ENCODE measurements at places on chromosomes 13 and 19.
A peak's percentile ranks its signal among the peaks of the same experiment; 100 is the strongest.

DNA sequence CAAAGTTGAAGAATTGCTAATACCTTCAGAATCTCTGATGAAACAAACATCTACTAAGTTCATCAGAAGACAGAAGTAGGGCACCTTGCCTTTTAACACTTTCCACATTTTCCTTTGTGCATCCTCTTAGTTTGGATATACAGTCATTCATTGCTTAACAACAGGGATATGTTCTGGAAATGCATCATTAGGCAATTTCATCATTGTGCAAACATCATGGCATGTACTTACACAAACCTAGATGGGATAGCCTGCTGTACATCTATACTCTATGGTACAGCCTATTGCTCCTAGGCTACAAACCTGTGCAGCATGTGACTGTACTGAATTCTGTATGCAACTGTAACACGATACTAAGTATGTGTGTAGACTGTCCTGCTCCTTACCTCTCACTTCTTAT, 169.8 kb downstream of the SUCLA2 start:
- H3K4me1 ChIP-seq, result peaks cover 3% of the 10 kb centered on the region
- no peaks in the 10 kb centered on the region for H3K27me3 ChIP-seq
- no peaks in the 10 kb centered on the region for H3K36me3 ChIP-seq
- DNase-seq, result peak; percentile 57
- no peak overlapping the region for H3K4me3 ChIP-seq
- H3K27ac ChIP-seq, result no peak overlapping the region

GRCh38 chr13:34462843-34463242, 479.2 kb upstream of the NBEA start:
- DNase-seq, result peak; percentile 87
- no peak overlapping the region for H3K27ac ChIP-seq
- no peaks in the 10 kb centered on the region for H3K4me1 ChIP-seq
- no peak overlapping the region for H3K4me3 ChIP-seq
- no peaks in the 10 kb centered on the region for H3K36me3 ChIP-seq
- H3K27me3 ChIP-seq, result no peaks in the 10 kb centered on the region

- no peak overlapping the region for H3K27ac ChIP-seq
- no peak for DNase-seq
- H3K36me3 ChIP-seq, result no peaks in the 10 kb centered on the region
- H3K27me3 ChIP-seq, result no peaks in the 10 kb centered on the region
These were observed 237.0 kb downstream of the LACC1 start for GRCh38 chr13:44116562-44117332.

DNA sequence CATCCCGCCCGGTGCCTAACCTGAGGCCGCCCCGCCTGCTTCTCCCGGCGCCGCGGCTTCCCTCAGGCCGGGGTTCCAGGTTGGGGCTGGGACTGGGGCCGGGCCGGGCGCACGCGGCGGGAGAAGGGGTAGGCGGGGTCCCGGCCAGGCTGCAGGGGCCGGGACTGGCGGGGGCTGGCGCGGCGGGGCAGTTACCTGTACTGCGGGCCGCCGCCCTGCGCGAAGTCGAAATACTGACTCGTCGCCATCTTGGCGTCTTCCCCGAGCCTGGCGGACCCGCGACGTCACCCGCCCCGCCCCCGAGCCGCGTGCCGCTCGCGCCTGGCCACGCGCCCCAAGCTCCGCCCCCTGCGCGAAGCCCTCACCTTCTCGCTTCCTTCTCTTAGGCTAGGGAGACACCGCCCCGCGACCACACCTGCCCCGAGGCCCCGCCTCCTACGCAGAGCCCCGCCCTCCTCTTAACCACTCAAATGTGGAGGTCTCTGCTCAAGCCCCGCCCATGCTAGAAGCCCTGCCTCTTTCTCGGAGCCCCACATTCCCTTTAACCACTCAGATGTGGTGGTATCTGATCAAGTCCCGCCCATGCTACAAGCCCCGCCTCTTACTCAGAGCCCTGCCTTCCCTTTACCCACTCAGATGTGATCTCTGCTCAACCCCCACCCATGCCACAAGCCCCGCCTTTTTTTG, at the start of gene ZFR2:
Gene ZFR2, minus strand, starts transcription at position 269 of the 687 bp plus-strand sequence. Its CDS starts 21 bp downstream, at position 248.
- no peaks in the 10 kb centered on the region for H3K36me3 ChIP-seq
- no peak for DNase-seq
- no peak within 1 kb of the TSS for H3K27ac ChIP-seq
- peaks cover 10% of the 10 kb centered on the region for H3K27me3 ChIP-seq

DNA sequence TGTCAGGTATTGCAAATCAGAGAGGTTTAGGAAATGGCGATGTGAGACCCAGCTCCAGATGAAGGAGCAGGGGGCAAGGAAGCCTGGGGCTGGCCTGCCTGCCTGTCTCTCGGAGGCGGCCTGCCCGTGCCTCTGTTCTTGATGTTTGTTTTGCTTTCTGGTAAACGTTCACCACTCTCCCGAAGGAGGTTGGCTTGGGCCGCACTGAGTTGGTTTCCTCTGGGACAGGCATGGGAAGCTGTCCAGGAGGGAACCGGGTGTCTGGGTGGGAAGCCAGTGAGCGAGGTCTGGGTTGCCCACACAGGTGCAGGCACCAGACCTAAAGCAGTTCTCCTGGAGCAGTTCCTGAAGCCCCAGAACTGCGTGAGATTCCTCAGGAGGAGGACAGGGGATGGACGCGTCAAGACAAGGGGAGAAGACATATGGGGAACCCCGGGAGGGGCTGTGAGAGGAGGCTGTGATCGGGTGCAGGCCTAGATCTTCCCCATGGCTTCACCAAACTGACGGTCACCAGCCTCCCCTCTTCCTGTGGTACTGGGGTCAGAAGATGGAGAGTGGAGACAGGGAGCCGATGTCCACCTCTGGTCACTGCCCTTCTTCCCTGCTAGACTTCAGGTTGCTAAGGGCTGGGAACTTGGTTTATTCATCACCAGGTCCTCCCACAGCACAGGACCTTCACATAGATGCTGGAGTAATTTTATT, 15.2 kb downstream of the COL4A2 start:
- no peak overlapping the region for H3K4me3 ChIP-seq
- H3K4me1 ChIP-seq, result peaks cover 47% of the 10 kb centered on the region
- no peak overlapping the region for H3K27ac ChIP-seq
- H3K36me3 ChIP-seq, result peaks cover 33% of the 10 kb centered on the region

- no peaks in the 10 kb centered on the region for H3K36me3 ChIP-seq
- no peak overlapping the region for H3K4me3 ChIP-seq
- DNase-seq, result no peak
- no peaks in the 10 kb centered on the region for H3K4me1 ChIP-seq
- H3K27me3 ChIP-seq, result no peaks in the 10 kb centered on the region
These were observed 1095.4 kb upstream of the PCDH20 start for GRCh38 chr13:62510906-62511655.

- H3K27me3 ChIP-seq, result no peaks in the 10 kb centered on the region
- peak overlapping the region; percentile 95 for H3K27ac ChIP-seq
- peak; percentile 22 for DNase-seq
- peaks cover 12% of the 10 kb centered on the region for H3K36me3 ChIP-seq
These were observed 250 bp downstream of the SPRY2 start for GRCh38 chr13:80340651-80341100.

- H3K4me3 ChIP-seq, result no peak overlapping the region
- no peak overlapping the region for H3K27ac ChIP-seq
- no peaks in the 10 kb centered on the region for H3K36me3 ChIP-seq
- DNase-seq, result no peak
These were observed 133.1 kb downstream of the TNFRSF19 start for GRCh38 chr13:23703246-23703860.

- no peak overlapping the region for H3K4me3 ChIP-seq
- no peak overlapping the region for H3K27ac ChIP-seq
- DNase-seq, result peak; percentile 86
These were observed 25.6 kb downstream of the DEDD2 start for GRCh38 chr19:42191855-42192254.

- no peak overlapping the region for H3K27ac ChIP-seq
- H3K4me1 ChIP-seq, result no peaks in the 10 kb centered on the region
- H3K27me3 ChIP-seq, result no peaks in the 10 kb centered on the region
These were observed 99.7 kb upstream of the RXFP2 start for GRCh38 chr13:31639443-31640163.

Measured in trophoblast cell (in vitro differentiated cells and primary cell).